Inflammatory macrophage (primary cell): ENCODE measurements at places on chromosomes 7 and 10.

GRCh38 chr7:148699024-148699781, 500 bp downstream of the CUL1 start:
- peak; percentile 79 for DNase-seq

- no peak for DNase-seq
Measured at GRCh38 chr7:32461484-32461883, 28.7 kb downstream of the LSM5 start.

DNA sequence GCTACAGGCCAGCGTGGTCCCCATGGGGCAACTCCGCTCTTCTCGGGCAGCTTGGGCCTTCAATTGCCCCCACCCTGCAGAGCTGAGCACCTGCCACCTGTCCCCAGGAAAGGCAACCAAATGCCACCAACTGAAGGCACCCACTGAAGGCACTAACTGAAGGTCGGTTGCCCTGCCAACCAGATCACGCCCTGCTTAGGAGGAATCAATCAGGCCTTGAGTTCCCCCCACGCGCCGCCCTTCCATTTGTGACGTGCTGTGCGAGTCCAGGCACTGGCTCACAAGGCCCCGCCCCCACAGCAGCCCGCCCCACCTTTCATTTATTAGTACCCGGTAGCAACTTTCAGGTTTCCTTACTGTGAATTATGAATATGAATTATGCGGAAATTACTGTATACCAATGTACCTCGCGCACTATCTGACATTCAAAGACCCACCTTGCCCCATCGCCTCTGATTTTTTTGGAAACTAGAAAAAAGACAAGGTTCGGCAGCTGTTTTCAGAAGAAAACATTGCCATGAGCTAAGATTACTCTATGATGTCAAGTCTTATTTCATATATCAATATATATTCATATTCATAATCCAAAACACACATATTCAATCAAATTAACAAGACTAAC, 83.6 kb upstream of the ABI1 start:
- DNase-seq = no peak

GRCh38 chr10:59237775-59238174, 61.3 kb downstream of the PHYHIPL start:
- no peak for DNase-seq

DNA sequence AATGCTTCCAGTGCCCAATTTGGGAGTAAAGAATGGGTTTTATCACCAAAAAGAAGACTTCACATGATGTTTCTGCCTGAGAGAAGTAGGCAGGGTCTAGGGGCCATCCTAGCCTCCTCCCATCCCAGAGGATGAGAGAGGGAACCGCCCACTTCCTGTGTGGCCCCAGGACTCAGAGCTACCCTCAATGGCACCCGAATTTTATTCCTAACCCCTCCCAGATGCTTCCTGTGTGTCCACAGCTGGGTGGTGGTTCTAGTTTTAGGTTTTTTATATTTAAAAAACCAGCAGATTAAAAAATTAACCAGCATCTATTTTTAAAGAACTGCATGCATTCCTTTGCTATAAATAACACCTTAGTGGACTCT, 583.5 kb downstream of the PTPRN2 start:
- no peak for DNase-seq

DNA sequence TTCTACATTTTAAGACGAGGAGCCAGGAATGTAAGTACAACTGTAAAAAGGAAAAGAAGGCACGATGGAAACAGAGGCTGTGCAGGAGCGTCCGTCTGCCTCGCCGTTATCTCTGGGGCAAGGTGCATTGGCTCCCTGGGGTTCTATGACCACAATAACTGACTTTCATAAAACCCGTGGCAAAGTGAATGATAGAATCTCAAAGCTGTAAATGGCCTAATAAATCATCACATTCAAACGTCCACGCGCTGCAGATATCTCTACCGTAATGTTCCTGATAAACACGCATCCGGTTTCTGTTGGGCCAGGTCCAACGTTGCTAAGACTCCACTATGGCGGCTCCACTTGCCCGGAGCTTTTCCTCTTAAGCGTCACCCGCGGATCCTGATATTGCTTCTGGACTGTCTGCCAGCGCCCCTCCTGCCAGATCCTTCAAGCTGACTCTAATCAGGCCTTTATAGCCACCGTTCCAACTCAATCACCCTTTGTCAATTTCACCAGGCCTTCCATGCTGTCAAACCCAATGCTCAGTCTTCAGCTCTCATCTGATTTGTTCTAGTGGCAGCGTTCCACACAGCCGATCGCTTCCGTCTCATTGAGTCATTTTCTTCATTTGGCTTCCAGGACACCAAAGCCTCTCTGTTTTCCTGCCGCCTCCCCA, 265.6 kb upstream of the FOXK1 start:
- no peak for DNase-seq
